GM18507 (cell line): ENCODE measurements at places on chromosomes 12 and 14.
A peak's percentile ranks its signal among the peaks of the same experiment; 100 is the strongest.

- DNase-seq = no peak
Observed at GRCh38 chr12:55814257-55814656, 3.3 kb downstream of the SARNP start.

DNA sequence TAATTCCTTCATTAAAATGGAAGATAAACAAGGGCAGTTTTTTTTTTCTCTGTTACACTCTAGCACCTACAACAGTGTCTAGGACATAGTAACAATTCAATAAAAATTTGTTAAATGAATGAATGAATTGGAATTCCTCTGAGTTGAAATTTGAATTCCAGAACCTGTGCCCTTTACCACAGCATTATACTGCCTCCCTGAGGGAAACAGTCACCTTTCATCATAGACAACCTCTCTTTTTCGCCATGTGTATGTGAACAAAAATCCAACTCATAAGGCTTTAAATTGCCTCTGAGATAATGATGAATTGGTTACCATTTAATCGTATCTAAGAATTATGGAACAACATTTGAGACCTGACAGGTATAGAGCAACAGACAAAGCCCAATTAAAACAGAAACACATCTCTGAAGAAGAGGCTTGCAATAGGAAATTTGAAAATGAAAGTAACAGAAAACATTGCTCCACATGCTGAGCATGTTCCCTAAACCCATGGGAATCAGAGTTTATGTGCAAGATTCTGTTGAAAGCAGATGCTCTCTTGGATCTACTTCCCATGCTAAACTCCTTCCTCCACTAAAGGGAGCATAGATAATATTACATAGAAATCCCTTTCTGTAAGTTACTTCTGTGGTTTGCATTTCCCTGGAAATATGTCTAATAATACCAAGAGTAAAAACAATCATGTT lies 657.8 kb downstream of the GALC start:
- no peak for DNase-seq

DNA sequence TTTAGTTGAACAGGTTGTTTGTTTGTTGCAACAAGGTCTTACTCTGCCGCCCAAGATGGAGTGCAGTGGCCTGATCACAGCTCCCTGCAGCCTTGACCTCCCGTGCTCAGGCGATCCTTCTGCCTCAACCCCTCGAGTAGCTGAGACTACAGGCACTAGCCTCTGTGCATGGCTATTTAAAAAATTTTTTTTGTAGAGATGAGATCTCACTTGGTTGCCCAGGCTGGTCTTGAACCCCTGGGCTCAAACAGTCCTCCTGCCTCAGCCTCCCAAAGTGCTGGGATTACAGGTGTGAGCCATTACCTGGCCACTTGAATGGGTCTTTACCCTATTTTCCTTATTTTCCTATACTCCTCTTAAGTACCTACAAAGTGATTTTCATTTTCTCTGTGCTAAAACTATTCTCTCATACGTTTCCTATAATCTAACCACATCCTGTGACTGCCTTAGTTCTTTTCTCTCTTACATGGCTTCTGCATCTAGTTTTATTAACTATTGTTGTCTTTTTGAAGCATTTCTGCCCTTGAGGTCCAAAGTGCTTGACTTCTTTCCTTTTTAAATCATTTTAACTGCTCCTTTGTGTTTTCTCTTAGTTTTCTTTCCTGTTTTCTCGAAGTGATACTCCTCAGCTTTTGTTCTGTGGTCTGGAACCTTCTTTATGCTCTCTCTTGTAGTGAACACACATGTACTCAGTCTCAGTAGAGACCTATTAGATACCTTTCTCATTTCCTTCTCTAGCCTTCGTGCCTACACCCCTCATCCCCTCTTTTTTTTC lies 14.1 kb downstream of the GPX2 start:
- no peak for DNase-seq

DNA sequence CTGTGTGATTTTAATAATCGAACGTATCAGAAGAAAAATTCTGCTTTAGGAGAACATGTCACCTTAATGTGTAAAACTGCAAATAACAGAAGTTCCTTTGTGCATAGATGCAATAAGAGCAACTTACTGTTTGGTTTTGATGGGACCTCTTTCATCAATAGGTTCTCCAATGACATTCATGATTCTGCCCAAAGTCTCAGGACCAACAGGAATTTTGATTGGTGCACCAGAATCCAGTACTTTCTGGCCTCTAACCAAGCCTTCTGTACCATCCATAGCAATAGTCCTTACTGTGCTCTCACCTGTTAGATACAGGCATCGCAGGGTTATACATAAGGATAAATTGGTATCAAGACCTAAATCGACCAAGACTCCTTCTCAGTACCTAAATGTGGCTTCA lies 1.1 kb downstream of the ATP5F1B start:
- no peak for DNase-seq

- DNase-seq = no peak
Observed at GRCh38 chr12:132427174-132427768, 62.7 kb upstream of the FBRSL1 start.

- DNase-seq = no peak
Observed at GRCh38 chr14:74140374-74140850, 55.7 kb downstream of the LIN52 start.

DNA sequence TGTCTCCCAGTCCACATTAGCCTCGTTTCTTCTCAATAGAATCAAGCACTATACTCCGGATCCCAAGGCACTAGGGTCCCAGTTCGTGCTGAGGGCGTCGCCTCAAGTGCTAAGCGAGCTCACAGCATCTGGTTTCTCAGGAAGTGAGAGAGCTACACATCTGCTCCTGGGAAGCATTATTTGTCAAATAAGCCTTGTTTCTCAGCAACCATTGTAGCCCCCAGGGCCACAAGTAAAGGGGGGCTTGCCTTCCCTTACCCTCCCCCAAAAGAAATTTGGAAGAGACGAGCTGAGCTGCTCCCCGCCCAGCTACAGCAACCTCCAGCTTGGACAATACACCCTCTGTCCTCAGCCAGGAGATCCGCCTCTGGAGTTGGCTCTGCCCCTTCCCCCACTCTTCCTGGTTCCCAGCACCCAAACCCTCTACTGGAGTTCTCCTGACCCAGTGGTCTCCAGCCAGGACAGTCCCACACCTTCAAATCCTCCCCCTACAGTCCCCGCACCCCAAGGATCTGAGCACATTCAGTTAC lies 5.7 kb upstream of the TNS2 start:
- DNase-seq = no peak

GRCh38 chr12:26629864-26630263 lies 203.1 kb downstream of the ITPR2 start:
- DNase-seq = no peak

DNA sequence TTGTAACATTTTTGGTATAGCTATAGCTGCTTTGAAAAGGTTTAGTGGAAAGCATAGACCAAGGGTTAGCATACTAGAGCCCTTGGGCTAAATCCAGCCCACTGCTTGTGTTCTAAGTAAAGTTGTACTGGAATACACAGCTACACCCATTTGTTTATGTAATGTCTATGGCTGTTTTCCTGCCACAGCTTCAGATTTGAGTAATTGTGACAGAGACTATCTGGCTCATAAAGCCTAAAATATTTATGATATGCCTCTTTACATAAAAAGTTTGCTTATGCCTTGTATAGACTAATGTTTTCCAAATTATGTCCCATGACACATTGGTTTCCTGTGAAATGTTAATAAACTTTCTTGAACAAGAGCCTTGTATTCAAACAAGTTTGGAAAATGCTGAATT lies 234.8 kb upstream of the ATP2B1 start:
- no peak for DNase-seq

DNA sequence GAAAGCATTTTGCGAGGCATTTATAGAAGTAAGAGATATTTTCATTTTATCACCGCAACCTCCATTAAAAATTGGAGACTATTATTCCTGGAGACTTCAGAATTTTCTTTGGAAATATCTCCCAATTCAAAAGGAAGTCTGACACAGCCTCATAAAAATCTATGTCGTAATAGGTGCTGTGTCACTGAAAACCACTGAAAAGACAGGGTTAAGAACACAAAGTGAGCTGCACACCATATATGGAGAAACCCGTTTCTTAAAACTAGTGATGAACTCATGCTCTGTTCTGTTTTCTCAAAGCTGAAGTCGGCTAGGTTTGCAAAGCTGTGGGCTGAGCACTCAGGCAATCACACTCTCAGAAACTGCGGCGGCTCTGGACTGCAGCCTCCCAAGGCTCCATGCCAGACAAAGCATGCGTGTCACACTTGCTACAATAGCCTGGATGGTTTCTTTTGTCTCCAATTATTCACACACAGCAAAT lies at the start of gene GLIPR1:
GLIPR1 (plus strand) TSS at position 287 of the 481 bp plus-strand sequence; CDS start at position 413, 126 bp downstream.
- DNase-seq = peak; percentile 46
